ENCODE measurements at places on chromosomes 3 and 15.

DNA sequence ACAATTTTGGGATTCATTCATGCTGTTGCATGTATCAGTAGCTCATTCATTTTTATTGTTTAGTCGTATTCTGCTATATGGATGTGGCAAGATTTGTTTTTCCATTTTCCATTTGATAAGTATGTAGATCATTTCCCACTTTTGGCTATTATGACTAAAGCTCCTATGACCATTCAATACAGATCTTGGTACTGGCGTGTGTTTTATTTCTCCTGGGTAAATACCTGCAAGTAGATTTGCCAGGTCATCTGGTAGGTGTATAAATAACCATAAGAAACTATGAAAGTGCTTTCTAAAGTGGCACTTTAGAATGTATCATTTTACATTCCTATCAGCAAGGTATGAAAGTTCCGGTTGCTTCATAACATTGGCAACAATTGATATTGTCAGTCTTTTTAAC is 124.6 kb downstream of the TNIK start:
- no peak for DNase-seq

GRCh38 chr3:121998611-121999473 is 23.2 kb downstream of the ILDR1 start:
- no peak for DNase-seq

GRCh38 chr3:165837058-165837525 is at the start of gene BCHE:
TSS of gene BCHE (minus strand) at chr3:165837423. CDS start at chr3:165831033, 6,390 bp downstream.
- DNase-seq, result no peak

GRCh38 chr15:93378558-93378957 is 289.5 kb upstream of the RGMA start:
- no peak for DNase-seq

DNA sequence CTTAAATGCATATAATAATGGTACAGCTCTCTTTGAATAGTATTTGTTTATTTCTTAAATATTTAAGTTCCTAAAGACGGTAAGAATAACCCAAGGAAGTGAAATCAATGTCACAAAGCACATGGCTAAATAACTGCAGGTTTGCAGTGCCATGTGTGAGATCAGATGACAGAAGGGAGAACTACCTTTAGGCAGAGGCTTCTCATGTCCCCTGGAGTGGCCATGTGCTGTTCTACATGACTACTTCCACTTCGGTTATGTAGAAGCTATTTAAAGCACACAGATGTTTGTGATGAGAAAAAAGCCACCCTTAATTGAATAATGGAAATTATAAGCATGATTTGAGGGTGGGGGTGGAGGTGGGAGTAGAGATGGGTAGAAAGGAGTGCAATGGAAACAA is 109.1 kb downstream of the UBE3A start:
- DNase-seq, result no peak

- no peak for DNase-seq
Observed at GRCh38 chr15:68057034-68057433, 2.9 kb downstream of the PIAS1 start.

DNA sequence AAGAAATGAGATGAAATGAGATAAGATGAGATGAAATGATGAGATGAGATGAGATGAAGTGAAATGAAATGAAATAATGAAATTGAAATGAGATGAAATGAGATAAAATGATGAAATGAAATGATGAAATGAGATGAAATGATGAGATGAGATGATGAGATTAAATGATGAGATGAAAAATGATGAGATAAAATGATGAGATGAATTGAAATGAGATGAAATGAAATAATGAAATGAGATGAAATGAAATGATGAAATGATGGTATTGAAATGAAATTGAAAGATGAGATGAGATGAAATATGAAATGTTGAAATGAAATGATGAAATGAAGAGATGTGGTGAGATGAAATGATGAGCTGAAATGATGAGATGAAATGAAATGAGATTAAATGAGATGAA is 231.0 kb downstream of the GOLGA6L6 start:
- DNase-seq, result no peak

DNA sequence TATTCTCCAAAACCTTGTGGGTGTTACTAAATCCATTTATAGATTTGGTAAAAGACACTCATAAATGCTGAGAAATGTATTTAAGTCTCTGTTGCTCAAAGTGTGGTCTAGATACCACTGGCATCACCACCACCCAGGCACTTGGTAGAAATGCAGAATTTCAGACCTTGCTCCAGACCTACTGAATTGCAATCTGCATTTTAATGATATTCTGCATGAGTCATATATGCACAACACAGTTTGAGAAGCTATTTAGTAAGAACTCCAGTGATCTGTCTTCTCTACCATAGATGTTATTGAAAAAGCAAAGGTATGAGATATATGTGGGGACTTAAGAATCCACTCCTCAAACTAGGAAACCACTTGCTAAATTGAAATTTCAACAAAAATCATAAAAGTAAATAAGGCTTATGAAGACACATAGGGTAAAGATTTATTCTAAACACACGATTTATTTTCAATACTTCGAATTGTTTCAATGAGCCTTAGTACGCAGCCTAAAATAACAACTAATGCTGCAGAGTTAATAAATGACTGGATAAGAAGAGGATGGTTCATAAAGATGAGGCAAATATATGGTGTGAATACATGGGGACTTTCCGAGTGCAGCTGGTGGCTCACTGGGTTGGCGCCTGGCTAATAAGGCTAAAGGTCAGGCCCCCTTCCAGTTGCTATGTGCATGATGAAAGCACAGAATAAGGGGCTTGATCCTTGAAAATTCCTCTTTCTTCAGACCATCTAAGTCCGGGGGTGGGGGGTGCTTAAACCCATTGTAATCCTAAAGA is 813.3 kb downstream of the NR2F2 start:
- DNase-seq, result no peak

GRCh38 chr3:12180218-12180617 is 21.5 kb upstream of the TIMP4 start:
- no peak for DNase-seq

GRCh38 chr3:156665291-156665690 is 9.1 kb upstream of the TIPARP start:
- DNase-seq, result no peak

Measured in CD4-positive, alpha-beta T cell treated with Interleukin-6 at 100 ng/mL for 8 hours (primary cell).